ENCODE measurements at places on chromosomes 12 and 14.

DNA sequence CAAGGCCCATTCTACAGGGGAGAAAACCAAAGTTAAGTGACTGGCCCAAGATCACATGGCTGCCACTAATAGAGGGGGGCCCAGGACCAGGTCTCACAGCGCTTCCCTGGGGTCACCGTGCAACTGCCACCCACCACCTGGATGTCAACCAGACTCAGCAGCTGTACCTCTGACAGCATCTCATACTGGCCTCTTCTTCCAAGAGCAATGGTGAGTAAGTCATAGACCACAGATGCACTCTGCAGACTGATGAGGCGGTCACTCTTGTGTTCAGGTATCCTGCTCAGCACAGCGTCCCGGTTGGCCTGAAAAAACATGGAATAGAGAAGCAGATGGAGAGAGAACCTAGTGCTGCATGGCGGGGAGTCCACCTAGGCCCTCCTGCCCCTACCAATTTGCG lies 139.9 kb downstream of the TTC7B start:
- DNase-seq: no peak

GRCh38 chr14:51004801-51005526 lies 60.7 kb upstream of the PYGL start:
- DNase-seq: no peak

DNA sequence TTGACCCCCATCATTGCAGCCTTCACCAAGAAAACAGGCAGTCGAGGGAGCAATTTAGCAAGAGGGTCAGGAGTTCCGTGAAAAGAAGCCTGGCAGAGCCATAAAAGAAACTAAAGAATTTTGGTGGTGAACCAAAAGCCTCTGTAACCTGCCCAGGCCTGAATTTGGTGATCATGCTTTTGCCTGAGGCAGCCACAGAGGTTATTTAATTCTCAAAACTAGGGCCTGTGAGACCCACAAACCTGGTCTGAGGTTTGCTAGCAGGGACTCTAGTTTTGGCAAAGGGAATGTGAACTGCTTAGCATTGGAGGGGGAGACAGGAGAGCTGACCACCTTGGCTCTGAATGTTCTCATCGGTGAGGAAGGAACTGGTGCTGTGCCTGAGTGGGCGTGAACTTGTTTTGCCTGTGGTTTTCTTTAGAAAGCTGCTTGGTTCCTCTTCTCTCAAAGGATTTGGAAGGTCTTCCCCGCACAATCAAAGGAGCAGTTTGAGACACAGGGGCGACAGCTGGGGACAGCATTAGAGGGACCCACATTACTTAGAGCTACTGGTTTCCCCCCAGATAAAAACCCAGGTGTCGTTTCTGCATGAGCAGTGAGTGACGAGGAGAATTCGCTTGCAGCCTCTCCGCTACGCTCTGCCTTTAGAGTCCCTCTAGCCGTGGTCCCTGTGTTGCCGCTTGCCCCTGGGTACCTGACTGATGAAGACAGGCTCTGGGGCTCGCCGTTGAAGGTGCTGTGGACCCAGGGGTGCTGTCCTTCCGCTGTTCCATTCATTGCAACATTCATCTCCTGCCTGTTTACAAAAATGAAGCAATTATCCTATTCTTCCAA lies 12.6 kb upstream of the WNT5B start:
- peak; percentile 54 for DNase-seq

DNA sequence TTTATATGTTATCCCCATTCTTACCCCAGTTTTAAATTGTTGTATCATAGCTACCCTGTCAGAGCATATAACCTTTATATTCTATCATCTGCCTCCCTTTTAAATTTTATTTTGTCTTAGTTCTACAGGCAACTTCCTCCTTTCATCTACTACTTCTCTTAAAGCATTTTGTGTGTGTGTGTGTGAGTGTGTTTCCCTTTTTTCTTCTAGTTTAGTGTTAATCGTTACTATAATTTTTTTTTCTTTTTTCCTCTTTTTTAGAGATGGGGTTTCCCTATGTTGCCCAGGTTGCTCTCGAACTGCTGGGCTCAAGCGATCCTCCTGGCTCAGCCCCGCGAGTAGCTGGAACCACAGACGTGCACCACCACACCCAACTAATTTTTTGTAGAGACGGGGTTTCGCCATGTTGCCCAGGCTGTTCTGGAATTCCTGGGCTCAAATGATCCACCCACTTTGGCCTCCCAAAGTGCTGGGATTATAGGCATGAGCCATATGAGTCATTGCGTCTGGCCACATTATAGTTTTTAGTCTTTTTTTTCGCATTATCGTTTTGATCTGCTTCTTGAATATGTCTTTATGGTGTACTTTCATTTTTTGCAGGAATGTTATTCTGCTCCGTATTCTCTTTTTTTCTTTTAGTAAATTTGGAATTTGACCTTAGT lies 33.1 kb upstream of the FBXO34 start:
- no peak for DNase-seq

DNA sequence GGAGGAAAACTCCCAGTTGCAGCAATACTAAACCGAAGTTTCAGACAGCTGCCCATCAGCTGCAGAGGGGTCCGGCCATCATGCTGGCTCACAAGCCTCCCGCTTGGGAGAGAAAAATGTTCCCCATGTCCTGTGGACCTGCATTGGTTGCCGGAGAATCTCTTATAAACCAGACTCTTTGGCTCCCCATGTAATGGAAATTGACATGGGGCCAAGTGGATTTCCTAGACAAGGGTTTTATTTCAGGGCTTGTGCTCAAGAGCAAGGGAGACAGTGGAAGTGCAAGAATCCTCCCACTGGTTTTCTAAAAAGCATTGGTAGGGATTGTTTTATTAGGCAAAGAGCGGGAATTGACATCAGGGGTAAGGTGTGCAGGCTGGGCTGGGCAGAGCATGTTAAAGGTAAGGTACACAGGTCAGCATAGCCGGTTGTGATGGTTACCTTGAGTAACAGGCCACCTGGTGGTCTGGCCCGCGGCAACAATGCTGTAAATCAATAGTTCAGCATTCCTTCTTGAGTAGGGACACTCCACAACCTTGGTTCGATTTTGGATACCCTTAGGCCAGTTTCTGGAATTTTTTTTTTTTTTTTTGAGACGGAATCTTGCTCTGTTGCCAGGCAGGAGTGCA lies 135.4 kb downstream of the UNC79 start:
- DNase-seq: no peak

DNA sequence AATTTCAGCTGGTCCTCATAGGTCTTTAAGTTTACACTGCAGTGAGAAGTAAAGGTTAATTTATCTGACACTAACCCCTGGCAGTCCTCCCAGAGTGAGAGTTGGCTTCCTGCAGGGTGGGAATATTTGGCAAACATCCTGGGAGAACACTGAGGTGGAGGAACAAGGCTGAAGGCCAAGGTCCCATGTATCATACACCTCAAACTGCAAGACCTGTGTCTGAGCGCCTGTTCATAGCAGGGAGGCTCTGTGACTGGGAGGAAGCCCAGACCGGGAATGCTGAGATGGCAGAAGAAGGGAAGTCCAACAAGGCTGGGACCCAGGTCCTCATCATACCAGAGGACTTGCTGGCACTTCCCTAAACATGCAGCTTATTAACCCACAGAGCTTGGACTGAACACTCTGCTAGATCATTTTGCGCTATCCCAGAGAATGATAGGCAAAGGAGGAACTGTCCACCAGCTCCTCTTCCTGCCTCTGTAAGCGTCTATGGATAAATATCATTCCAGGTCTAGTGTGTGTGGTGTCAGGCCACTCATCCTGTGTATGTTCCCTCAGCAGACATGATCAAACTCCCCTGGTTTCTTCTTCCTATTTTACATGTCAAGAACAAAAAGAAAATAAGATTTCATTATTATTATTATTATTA lies 199.6 kb upstream of the CNOT2 start:
- no peak for DNase-seq

GRCh38 chr14:61523751-61524150 lies 171.6 kb upstream of the HIF1A start:
- no peak for DNase-seq

Measured in GM12865 (cell line).